CD4-positive, alpha-beta T cell treated with Interleukin-2 at 100 ng/mL for 4 hours (primary cell): ENCODE measurements at places on chromosomes 1 and 21.

DNA sequence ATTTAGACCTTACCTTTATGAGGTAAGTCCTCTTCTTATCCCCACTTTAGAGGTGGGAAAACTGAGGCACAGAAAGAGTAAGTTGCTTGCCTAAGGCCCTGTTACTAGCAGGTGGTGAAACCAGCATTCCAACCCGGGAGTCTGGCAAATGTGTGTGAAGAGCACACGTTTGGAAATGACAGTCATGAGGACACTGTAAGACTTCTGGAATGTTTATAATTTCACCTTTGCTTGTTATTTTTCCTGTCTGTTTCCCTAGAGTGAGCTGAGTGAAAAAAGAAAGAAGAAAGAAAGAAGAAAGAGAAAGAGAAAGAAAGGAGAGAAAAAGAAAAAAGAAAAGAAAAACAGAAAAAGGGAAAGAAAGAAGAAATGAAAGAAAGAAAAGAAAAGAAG is 21.2 kb upstream of the LGALS8 start:
- no peak for DNase-seq

- DNase-seq = no peak
Measured at GRCh38 chr21:24025101-24025500, 1582.2 kb downstream of the MRPL39 start.

- DNase-seq = peak; percentile 73
Measured at GRCh38 chr1:205440476-205441317, 15.1 kb downstream of the BLACAT1 start.

- DNase-seq = no peak
Measured at GRCh38 chr1:15371610-15372545, 37.8 kb upstream of the EFHD2 start.

DNA sequence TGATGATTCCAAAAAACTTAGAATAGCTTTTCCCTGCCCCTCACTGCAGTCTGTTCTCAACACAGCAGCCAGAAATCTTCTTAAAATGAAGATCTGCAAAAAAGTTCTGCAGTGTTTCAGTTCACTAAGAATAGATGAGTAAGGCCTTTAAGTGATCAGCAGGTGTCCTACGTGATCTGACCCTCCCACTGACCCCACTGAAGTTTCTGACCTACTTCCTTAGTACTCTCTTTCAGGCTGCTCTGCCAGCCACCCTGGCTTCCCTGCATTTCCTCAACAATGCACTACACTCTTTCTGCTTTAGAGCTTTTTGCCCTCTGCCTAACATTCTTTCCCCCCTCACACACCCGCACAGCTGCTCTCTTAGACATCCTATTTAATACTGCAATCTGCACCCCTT is 182.5 kb downstream of the AKT3 start:
- DNase-seq = no peak

DNA sequence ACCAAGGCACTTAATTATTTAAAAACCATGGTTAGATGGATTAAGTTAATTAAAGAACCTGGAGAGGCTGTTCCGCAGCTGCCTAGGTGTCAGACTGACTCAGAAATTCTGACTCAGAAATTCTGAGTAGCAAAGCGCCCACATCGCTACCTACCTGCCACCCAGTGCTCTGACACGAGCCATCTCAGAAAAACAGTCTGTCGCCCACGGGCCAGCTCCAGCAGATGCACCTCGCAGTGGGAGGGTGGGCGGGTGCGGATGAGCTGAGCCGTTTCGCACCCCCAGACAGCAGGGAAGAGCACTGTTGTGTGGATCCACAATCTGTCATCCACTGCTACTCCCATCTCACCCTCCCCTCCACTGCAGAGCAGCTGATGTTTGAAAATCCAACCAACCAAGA is 13.5 kb downstream of the KCNK1 start:
- DNase-seq = no peak

DNA sequence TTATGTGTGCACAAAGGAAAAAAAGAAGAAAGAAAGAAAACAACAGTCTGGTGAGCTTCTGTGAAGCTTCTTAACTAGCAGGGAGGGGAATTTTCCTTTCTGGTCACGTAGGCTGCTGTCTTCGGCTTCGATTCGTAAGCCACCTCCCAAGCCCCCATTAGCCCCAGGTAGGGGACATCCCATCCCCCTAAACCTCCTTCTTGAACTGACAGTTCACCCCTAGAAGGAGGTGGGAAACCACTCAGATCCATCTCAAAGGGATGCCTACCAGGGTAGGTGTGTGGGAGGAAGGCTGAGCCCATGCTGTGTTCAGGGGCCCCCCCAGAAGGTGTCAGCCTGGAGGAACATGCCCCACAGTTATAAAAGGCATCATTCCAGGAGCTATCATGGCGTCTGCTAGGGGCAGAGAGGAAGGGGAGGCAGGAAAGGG is 25.8 kb downstream of the CD247 start:
- DNase-seq = peak; percentile 47
